Right kidney (tissue), 9 donors: ENCODE measurements at places on chromosomes 6 and 20.

GRCh38 chr6:107264357-107264840, 149.1 kb upstream of the BEND3 start:
- DNase-seq: no peak

GRCh38 chr6:13339863-13340630, 11.7 kb upstream of the TBC1D7 start:
- no peak for DNase-seq

DNA sequence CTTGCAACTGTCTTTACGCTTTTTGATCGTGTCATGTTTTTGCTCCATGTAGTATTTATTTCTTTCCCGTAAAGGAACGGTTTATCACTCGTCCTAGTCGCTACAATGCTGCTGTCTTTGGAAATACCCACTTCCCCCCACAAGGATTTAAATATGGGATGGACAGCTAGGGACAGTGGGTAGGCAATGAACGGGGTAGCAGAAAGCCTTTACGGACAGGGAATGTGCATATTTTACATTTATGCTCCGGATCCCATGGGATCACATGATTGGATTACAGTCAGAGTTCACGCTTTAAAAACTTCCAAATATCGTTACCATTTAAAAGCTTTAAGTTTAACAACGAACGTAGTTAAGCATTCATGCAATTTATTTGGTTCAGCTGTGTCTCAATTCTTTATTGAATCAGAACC, 1.2 kb downstream of the HIVEP1 start:
- no peak for DNase-seq

DNA sequence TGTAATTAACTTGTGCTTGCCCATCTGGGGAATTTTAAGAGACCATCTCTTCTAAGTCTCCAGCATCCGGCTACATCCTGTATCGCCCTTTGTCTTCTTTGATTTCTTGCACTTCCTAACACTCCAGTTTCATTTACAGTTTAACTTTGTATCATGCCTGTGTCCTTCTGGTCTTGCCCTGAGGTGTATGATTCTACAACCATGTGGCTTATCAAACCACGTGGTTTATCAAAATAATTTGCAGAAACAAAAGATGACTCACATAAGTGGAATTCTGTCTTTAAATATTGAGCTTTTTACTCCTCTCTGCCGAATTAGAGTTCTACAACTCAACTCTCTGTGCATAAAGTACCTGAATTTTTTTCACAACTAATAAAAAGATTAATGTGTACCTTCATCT, 580.7 kb downstream of the KIF16B start:
- DNase-seq: no peak

GRCh38 chr6:125453516-125453915, 151.7 kb upstream of the HDDC2 start:
- DNase-seq: no peak

- peak; percentile 85 for DNase-seq
These were observed 636 bp downstream of the SUPT3H start for GRCh38 chr6:45377043-45377553.

DNA sequence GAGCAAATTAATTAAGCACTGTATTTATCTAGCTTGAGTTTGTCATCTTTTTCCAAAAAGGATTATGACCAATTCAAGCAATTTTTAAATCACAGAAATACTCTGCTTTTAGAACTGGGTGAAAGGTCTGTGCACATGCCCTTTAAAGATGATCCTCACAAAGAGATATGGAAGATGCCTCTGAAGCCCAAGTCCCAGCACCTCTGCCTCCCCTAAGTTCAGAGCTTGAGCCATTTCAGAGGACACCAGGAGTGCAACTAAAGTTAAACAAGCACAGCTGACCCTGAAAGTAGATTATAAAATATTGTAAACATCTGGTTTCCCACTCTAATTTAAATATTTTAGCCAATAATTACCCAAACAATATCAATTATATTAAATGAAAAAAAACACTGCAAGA, 139.5 kb upstream of the BEND6 start:
- no peak for DNase-seq

- DNase-seq: no peak
These were observed 10.1 kb downstream of the SMIM28 start for GRCh38 chr6:138387577-138388368.
